ENCODE measurements at places on chromosomes 5 and 9.

DNA sequence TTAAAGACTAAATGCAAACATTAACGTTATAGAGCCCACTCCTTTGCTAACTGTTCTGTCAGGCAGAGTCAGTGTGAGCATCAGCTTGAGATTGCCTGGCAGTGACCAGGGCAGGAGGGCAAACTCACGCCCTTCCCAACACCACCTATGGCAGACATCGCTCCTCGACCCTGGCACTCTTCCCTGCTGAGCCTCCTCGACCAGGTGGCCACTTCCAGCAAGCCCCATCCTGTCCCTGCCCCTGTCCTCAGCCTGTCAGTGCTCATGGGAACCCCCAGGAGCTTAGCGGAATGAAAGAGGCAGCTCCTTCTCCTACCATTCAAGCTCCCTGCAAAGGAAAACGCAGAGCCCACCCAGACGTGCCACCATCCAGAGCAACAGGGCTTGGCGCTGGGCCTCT is 42.0 kb downstream of the PRRT1B start:
- no peak for DNase-seq

GRCh38 chr5:77990020-77990419 is 213.9 kb upstream of the TBCA start:
- DNase-seq = no peak

DNA sequence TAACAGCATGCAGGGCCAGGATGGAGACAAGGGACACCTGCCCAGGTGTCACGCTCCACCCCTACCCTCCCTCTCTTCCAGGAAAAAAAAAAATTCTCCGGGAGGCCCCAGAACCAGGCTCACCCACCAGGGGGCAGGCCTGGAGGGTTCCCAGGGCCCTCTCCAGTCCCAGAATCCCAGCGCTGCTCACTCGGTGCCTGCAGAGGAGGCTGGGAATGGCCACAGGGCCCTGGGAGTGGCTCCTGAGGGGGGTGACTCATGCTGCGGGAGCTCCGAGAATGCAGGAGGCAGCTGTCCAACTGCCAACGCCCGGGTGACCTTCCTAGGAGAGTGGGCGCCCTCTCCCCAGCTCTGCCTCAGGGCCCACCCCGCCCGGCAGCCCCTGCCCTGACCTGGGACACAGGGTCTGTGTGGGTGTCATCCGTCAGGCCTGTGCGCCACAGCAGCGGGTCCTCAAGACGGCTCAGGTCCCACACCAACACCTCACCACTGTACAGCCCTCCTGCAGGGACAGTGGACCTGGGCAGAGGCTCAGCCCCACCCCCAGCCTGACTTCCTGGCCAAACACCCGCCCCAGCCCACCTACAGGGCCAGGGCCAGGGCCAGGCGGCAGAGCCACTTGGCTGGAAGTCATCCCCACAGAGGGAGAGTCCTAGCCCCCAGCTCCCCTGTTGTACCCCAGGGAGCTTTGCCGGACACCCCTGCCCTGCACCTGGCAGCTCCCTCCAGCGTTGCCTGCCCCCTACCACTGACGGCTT is 21.2 kb downstream of the DYNC2I2 start:
- peak; percentile 39 for DNase-seq

DNA sequence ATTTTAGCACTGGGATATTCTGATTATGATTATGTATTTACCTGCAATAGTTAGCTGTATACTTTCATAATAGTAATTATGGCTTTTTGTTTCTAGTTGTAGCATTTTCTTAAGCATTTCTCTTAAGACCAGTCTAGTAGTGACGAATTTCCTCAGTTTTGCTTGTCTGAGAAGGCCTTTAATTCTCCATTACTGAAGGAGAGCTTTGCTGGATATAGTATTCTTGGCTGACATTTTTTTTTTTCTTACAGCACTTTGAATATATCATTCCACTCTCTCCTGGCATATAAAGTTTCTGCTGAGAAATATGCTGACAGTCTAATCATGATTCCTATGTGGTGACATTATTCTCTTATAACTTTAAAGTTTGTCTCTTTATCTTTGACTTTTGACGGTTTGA is 181.1 kb upstream of the DMRTA1 start:
- DNase-seq = no peak

Data from neuronal stem cell (in vitro differentiated cells).